ENCODE measurements at places on chromosomes 7 and 10.

- no peak for DNase-seq
Observed at GRCh38 chr10:38038107-38038931, 27.8 kb downstream of the ZNF33A start.

DNA sequence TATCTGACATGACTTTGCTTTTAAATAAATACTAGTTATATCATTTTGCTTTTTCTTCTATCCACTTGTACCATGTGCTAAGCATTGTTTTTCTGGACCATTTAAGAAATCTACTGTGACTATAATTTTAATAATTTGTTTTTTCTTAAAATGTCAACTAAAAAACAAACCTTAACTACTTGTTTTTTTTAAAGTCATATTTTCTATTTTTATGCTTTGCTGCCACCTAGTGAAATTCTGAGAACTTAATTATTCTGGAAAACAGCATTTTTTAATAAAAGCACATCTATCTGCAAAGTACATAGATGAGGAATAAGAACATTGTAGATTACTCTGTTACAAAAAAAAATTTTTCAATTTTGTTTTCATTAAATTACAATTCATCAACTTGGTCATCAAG lies 47.4 kb downstream of the ORC5 start:
- no peak for DNase-seq

- no peak for DNase-seq
Observed at GRCh38 chr10:107356396-107356795, 191.9 kb upstream of the SORCS1 start.

- DNase-seq: no peak
Observed at GRCh38 chr7:92681633-92682032, 91.4 kb upstream of the FAM133B start.

DNA sequence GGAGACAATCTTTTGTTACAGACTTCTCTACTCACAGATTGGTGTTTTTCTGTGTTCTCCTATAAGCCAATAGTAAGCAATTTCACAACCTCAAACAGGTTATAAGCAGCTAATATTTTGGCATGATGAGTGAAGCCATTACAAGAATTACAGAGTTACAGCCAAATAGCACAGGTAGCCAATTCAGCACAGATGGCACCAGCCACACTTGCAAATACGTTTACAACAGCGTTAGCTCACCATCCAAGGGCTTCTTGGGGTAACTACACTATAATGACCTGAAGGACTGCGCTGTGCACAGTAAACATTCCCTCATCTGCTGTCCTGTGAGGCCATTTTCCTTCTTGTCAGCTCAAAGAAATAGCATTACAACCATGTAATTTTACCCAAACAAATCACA lies 428.6 kb downstream of the TCERG1L start:
- DNase-seq: no peak

DNA sequence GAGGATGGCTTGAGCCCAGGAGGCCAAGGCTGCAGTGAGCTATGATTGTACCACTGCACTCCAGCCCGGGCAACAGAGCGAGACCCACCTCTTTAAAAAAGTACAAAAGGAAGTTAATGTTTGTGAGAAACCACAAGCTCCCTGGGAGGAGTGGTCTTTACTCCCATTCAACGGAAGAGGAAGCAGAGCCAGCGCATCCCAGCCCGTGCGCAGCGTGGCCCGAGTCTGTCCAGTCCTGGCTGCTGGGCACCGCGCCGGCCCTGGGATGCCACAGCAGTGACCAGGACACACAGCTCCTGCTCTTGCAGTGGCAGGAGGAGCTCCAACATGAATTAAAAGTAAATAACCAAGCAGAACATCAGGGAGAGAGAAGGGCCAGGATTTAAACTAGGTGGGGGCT lies 68.4 kb downstream of the ELFN1 start:
- DNase-seq: no peak

- no peak for DNase-seq
Observed at GRCh38 chr7:149529136-149529718, 31.6 kb upstream of the ZNF746 start.

- DNase-seq: no peak
Observed at GRCh38 chr7:151309311-151309710, 32.3 kb upstream of the NUB1 start.

DNA sequence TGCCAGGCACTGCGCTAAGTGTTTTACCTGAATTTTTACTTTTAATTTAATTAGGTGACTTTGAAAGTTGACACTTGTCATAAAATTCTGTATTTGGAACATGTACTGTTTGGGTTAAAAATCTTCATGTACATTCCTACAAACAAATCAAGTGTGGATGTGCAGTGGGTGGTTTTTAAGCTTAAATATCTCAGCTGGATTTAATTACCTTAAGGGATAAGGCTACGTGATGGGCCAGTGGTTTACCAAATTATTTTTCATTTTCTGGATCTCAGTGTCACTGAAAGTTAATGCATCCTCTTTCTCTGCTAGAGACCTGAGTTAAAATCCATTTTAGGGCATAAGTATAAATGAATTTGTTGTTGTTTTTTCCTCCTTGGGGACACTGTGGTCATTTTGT lies 51.1 kb downstream of the EXOC4 start:
- DNase-seq: no peak

DNA sequence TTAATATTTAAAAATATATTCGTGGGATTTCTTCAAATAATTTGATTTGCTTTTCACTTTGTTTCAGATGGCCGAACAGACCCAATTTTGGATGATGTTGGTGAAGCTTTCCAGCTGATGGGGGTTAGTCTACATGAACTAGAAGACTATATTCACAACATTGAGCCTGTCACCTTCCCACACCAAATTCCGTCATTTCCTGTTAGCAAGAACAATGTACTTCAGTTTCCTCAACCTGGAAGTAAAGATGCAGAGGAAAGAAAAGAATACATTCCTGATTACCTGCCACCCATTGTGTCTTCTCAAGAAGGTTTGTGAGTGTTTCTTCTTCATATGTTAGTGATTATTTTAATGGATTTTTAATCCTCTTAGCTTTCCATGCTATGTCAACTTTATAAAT lies 5.9 kb downstream of the TAF3 start:
- DNase-seq: no peak

- no peak for DNase-seq
Observed at GRCh38 chr7:98617051-98617959, at the start of gene NPTX2. TSS of gene NPTX2 (plus strand) at chr7:98617285. CDS start at chr7:98617462, 177 bp downstream.

DNA sequence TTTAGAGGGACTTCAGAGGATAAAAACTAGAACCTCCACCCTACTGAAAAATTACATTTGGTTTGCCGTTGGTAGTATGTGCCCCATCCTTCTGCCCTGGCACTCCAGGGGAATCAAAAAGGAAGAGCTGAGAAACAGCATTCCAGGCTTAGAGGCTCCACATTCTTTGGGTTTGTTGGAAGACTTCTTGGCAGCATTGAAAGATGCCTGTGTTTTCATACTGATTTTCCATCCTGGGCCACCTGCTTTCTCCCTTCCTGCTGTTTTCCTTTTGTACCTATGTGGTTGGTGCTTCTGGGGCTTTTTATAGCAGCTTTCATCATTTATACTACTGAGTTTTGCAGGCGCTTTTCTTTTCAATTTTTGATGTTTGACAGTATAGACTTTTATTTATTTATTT lies 61.7 kb downstream of the AUTS2 start:
- no peak for DNase-seq

GRCh38 chr7:40232242-40232893 lies 97.6 kb downstream of the SUGCT start:
- no peak for DNase-seq

GRCh38 chr10:23338155-23338828 lies 6.3 kb downstream of the C10orf67 start:
- DNase-seq: no peak

- DNase-seq: no peak
Observed at GRCh38 chr7:3825491-3825890, 524.4 kb downstream of the SDK1 start.

DNA sequence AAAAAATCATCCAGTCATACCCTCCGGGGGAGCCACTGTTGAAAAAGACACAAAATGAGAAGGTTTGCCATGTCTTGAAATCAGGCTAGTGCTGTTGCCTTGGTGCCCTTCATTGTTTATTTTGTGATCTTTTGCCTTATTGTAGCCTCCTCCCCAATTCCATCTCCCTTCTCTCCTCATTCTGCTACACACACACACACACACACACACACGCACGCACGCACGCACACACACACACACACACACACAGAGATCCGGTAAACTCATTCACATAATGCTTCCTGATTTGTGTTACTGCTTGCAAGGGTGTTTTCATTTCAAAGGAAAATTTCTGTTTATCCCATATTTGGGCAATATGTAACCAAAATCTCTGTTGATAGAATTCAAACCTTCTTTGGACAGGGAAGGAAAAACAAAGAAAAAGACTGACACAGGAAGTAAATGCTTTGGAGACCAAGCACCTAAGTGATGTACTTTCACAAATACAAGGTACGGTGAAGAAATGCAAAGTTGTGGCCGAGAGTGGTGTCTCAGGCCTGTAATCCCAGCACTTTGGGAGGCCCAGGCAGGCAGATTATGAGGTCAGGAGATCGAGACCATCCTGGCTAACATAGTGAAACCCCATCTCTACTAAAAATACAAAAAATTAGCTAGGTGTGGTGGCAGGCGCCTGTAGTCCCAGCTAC lies 141.1 kb upstream of the CDK13 start:
- DNase-seq: no peak

- no peak for DNase-seq
Observed at GRCh38 chr7:109059089-109059488, 489.4 kb downstream of the DNAJB9 start.
